ENCODE measurements at places on chromosomes 3 and 15.

DNA sequence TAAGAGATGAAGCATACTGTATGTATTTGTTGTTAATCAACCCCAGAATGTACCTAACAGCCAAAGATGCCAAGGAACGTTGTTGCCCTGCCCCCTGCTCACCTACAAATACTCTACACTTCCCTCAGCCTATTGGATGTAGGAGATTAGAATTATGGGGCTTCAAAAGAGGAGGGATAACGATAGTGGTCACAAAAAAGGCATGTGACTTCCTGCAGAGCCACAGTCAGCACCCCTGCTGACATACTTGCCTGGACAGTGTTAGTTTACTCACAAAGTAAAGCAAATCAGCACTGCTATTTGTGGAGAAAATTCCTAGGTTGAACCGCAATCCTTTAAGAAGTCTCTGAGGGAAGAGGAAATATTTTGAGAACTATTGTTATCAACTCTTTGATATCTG is 37.9 kb downstream of the PARP15 start:
- DNase-seq, result no peak

- DNase-seq, result no peak
These were observed 252.0 kb upstream of the VEPH1 start for GRCh38 chr3:157755233-157755632.

GRCh38 chr3:11734-12133 is 184.8 kb upstream of the CHL1 start:
- no peak for DNase-seq

DNA sequence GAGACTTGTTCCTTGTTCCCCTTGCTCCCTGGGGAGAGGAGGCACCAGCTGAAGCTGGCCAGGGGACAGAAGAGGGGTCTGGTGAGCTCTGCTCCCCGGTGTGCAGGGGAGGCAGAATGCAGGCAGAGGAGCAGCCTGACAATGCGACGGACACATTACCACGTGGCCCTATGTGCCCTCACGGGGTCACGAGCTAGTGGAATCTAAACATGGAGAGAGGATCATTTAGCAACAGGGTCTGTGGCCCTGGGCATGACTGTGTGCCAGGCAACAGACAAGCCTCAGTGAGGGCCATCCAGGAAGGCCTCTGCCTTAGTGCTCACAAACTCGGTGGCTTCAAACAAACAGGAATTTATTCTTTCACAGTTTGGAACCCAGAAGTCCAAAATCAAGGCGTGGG is 8.5 kb upstream of the MUC4 start:
- no peak for DNase-seq

GRCh38 chr3:129526121-129526900 is 2.1 kb upstream of the RHO start:
- DNase-seq, result no peak

GRCh38 chr15:86009727-86010126 is 69.9 kb upstream of the AGBL1 start:
- DNase-seq, result no peak

DNA sequence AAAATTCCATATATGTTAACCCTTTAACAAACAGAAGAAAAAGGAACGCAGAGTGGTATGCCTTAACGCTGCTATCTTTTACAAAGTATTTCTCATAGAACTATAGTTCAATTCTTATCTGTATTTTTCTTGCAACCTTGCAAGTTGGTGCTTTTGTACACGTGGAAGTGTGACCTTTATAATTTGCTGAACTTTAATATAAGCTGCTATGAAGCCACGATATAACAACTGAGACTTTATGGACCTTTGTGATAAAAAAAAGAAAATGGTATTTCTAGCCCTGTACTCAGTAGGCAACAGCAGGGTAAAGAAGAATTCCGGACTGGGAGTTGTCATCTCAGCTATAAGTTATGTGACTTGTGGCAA is 6.3 kb upstream of the TFG start:
- DNase-seq, result no peak

DNA sequence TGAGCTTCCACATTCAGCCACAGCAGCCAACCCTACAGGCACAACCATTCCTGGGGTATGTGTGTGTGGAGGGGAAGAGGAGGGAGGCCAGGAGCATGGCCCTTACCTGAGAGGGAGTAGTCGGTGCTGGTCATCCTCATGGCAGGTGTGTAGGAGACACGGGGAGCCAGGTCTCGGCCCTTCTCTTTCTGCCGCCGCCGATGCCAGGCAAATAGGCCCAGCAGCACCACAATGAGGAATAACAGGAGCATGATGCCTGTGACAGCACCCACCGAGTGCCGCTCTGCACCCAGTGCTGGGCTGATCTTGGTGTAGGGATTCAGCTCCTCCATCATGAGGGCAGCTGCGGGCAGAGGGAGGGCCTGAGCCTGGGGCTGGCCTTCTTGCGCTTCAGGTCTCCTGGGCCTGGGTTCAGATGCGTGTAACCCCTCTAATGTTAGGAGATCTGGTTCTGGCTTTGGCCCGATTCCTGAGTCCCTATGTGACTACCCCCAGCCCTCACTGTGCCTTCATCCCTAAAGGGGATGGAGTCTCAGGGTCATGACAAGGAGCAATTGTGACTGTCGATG is 44.4 kb downstream of the RAB11A start:
- DNase-seq, result no peak

- DNase-seq, result no peak
These were observed 44.4 kb downstream of the PCOLCE2 start for GRCh38 chr3:142844339-142844977.

DNA sequence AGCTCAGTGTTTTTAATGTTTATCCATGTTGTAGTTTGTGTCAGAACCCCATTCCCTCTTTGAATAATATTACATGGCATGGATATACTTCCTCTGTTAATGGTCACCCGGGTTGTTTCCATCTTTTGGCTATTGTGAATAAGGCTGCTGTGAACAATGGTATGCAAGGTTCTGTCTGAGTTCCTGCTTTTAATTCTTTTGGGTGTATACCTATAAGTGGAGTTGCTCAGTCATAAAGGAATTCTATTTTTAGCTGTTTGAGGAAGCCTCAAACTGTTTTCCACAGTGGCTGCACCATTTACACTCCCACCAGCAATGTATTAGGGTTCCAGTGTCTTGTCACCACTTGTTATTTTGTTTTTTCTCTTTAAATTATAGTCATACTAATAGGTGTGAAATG is 99.6 kb downstream of the SLC25A26 start:
- DNase-seq, result no peak

GRCh38 chr3:140905559-140905958 is 36.1 kb upstream of the SLC25A36 start:
- no peak for DNase-seq

DNA sequence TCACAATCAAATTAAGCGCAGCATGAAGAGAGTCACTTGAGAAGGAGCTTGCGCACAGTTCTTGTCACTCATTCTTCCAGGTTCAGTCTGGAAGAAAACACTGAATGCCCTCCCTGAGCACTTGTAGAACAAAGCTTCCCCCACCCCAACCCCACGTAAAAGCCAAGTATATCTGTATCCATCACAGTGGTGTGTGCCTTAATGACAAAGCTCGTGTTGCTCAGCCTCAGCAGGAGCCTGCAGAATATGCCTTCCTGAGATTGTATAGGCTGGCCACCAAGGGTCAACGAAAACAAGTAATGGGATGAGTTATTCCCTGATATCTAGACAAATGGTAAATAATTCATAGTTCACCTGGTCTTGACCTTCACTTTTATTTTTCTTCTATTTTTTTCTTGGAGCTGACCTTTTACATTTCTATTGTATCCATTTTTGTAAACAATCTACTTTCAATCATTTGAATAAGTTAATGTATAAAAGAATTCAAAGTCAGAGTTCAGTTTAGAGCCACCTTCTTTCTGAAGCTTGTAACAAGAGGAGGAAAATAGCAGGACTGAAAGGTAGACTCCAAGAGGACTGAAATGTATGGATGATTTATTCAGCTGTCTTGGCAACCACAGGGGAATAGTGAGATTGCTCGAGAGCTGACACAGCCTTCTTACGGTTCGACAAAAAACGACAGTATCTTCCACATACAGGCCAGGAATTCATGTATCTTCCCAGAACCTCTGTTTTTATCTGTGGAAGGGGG is 405.5 kb upstream of the TPM1 start:
- DNase-seq, result no peak

- no peak for DNase-seq
These were observed 35.5 kb downstream of the NR2F2 start for GRCh38 chr15:96365781-96366525.

- no peak for DNase-seq
These were observed 7.2 kb upstream of the MFGE8 start for GRCh38 chr15:88920186-88920891.

- DNase-seq, result no peak
These were observed 527.9 kb upstream of the NAALADL2 start for GRCh38 chr3:174331095-174331800.

- DNase-seq, result no peak
These were observed 297.5 kb upstream of the STT3B start for GRCh38 chr3:31235062-31235700.

GRCh38 chr3:69647511-69648110 is 91.7 kb upstream of the MITF start:
- DNase-seq, result no peak

DNA sequence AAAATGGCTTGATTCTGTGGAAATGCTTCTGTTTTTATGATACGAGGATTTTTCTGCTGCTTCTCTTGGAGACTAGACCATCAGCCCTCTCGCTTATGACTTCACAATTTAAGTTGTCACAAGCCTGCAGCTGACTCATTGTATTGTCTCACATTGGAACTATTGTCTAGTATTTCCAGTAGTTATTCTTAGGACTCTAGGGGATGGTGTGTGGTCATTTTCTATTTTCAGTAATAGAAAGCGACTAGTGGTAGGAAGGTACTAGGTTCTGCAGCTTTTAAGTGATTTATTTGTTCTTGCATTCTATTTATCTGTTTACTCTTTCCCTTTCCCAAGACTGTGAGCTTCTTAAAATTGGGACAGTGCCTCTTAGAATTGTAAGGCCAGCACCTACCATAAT is 66.3 kb upstream of the CRTC3 start:
- no peak for DNase-seq

DNA sequence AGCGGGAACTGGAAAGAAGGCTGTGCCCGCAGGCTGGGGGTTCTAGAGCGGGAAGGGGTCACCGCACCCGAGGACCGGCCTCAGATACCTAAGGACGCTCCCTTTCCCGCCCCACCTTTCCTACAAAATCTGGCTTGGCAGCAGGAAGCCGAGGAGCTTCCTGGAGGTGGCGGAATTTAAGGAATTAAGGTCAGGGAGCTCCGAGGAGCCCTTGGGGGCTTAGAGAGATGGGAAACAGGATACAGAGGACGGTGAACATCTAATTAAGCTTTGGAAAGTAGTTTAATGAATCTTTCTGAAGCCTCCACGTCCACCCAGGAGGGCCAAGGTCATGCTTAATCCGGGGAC is 507 bp upstream of the AP3B2 start:
- DNase-seq, result no peak

GRCh38 chr3:113450911-113451310 is 9.6 kb upstream of the CFAP44 start:
- DNase-seq, result no peak

- DNase-seq, result no peak
These were observed 4.1 kb upstream of the TM4SF4 start for GRCh38 chr3:149470381-149470780.

DNA sequence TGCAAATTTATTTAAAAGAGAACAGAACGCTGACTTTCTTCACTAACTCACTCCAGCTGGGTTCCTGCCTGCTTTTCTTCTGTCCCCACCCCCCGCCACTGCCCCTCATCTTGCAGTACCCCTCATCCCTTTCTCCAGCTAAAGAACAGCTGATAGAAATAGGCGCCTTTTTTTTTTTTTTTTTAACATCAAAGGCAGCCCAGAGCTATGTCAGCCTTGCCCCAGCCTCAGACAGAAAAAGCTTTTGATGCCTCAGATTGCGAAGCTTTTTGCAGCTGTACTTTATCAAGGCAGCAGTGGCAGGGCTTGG is 1.8 kb downstream of the CADPS start:
- no peak for DNase-seq

- no peak for DNase-seq
These were observed 425.9 kb upstream of the ONECUT1 start for GRCh38 chr15:53216036-53216435.

DNA sequence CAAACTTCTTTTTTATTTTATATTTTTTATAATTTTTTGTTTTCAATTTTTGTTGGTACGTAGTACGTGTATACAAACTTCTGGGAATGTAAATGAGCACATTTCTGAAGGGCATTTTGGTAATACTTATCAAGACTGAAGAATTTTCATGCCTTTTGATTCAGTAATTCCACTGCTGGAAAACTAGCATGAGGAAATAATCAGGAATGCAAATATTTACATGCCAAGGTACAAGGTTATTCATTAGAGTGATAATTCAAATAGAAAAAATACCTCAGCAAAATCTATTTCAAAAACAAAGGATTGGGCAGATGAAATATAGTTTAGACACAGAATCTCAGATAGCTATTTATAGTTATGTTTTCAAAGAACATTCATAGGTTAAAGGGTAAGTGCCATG is 128.7 kb downstream of the DMXL2 start:
- no peak for DNase-seq

DNA sequence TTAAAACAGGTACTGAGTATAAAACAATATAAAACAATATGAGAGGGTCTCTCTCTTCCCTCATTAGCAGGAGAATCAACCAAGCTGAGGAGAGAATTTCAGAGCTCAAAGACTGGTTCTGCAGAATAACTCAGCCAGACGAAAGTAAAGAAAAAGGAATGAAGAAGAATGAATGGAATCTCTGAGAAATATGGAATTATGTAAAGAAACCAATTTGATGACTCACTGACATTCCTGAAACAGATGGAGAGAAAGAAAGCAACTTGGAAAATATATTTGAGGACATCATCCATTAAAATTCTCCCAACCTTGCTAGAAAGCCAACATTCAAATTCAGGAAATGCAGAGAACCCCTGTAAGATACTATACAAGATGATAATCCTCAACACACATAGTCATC is 630.9 kb downstream of the PYDC2 start:
- no peak for DNase-seq

- DNase-seq, result no peak
These were observed 56.6 kb downstream of the ETV5 start for GRCh38 chr3:186052096-186052840.

All from stimulated activated CD8-positive, alpha-beta memory T cell treated with anti-CD3 and anti-CD28 coated beads, Interleukin-7, amount 100 ng/mL, for 1 hour (primary cell).